ENCODE measurements at places on chromosomes 12 and 14.

- no peaks in the 10 kb centered on the region for H3K4me1 ChIP-seq
- no peaks in the 10 kb centered on the region for H3K27me3 ChIP-seq
- no peaks in the 10 kb centered on the region for H3K36me3 ChIP-seq
- H3K27ac ChIP-seq = no peak overlapping the region
- no peak for DNase-seq
Measured at GRCh38 chr12:98213556-98213955, 301.8 kb upstream of the TMPO start.

DNA sequence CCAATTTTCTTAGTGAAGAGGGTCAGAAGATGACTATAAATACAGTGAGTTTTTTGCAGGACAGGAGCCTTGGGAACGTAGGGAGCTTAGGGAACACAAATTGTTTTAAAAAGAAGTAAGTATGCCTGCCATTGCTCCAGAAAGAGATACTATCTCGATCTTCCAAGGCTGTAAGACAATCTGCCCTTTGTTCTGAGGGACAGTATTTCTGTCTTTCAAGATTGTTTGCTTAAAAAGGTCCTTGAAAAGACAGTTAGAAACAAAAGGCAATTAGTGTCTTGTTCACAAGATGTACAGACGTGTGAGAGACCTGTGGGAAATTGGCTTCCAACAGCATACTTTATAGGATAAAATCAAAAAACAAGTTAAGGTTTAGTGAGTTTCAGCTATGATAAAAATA, 321.2 kb upstream of the FAR2 start:
- no peak overlapping the region for H3K4me3 ChIP-seq
- no peaks in the 10 kb centered on the region for H3K27me3 ChIP-seq
- no peaks in the 10 kb centered on the region for H3K36me3 ChIP-seq
- DNase-seq = no peak
- no peaks in the 10 kb centered on the region for H3K4me1 ChIP-seq
- no peak overlapping the region for H3K27ac ChIP-seq

GRCh38 chr14:102481791-102482238, 27.8 kb downstream of the ANKRD9 start:
- no peak overlapping the region for H3K4me3 ChIP-seq
- peaks cover 9% of the 10 kb centered on the region for H3K4me1 ChIP-seq
- no peak overlapping the region for H3K27ac ChIP-seq
- no peak for DNase-seq
- H3K27me3 ChIP-seq = no peaks in the 10 kb centered on the region

- H3K27me3 ChIP-seq = no peaks in the 10 kb centered on the region
- DNase-seq = no peak
- no peak overlapping the region for H3K27ac ChIP-seq
- no peak overlapping the region for H3K4me3 ChIP-seq
- H3K4me1 ChIP-seq = peaks cover 8% of the 10 kb centered on the region
- no peaks in the 10 kb centered on the region for H3K36me3 ChIP-seq
Measured at GRCh38 chr12:91139286-91139685, 28.0 kb upstream of the LUM start.
